Activated naive CD8-positive, alpha-beta T cell treated with anti-CD3 and anti-CD28 coated beads, Interleukin-2, amount 10 ng/mL, durations not matched to agents 7 days and 5 days (primary cell): ENCODE measurements at places on chromosomes 2 and 18.

DNA sequence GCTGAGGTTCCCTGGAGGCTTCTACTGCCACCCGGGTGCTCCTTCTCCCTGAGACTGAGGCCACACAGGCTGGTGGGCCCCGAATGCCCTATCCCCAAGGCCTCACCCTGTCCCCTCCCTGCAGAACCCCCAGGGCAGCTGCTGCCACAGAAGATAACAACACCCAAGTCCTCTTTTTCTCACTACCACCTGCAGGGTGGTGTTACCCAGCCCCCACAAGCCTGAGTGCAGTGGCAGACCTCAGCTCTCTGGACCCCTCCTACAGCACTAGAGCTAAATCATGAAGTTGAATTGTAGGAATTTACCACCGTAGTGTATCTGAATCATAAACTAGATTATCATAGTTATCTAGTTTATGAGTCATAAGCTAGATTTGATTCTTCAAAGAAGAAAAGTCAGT is 7.3 kb upstream of the CENPA start:
- no peak for DNase-seq

GRCh38 chr2:317501-318424 is 29.9 kb upstream of the ALKAL2 start:
- DNase-seq, result no peak

GRCh38 chr2:19321946-19322345 is 36.5 kb downstream of the OSR1 start:
- no peak for DNase-seq

GRCh38 chr2:107525406-107525805 is 301.3 kb upstream of the RGPD4 start:
- DNase-seq, result no peak

- no peak for DNase-seq
Measured at GRCh38 chr18:31710826-31711225, 26.4 kb upstream of the B4GALT6 start.

GRCh38 chr2:32865399-32866068 is 81.2 kb upstream of the LTBP1 start:
- no peak for DNase-seq

- DNase-seq, result no peak
Measured at GRCh38 chr2:185919155-185919554, 180.6 kb downstream of the FSIP2 start.

GRCh38 chr2:172437419-172438341 is 10.3 kb downstream of the ITGA6 start:
- DNase-seq, result peak; percentile 41

DNA sequence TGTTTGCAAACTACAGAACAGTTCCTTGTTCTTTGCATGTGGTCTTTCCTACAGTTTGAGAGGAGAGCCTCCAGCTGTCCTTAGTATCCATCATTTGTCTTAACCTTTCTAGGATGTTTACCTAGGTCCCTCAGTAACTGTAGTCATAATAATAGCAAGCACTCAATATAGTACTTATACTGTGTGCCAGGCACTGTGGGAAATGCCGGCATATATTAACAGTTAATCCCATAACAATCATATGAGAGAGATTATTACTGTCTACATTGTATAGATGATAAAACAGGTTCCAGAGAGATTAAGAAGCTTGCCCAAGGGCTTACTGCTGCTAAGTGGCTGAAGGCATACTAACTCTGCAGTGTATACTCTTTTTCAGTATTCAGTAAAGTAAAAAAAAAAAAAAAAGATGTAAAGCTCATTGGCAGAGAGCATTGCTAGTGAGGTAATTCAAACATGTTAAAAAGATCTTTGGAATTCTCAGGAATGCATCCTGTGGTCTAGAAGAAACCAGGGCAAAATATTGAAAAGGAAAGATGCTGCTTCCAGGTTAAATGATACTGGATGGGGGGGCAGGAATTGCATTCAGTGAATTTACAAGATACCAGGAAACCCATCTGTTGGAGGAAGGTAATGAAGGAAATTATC is 72.3 kb downstream of the SPTBN1 start:
- no peak for DNase-seq

DNA sequence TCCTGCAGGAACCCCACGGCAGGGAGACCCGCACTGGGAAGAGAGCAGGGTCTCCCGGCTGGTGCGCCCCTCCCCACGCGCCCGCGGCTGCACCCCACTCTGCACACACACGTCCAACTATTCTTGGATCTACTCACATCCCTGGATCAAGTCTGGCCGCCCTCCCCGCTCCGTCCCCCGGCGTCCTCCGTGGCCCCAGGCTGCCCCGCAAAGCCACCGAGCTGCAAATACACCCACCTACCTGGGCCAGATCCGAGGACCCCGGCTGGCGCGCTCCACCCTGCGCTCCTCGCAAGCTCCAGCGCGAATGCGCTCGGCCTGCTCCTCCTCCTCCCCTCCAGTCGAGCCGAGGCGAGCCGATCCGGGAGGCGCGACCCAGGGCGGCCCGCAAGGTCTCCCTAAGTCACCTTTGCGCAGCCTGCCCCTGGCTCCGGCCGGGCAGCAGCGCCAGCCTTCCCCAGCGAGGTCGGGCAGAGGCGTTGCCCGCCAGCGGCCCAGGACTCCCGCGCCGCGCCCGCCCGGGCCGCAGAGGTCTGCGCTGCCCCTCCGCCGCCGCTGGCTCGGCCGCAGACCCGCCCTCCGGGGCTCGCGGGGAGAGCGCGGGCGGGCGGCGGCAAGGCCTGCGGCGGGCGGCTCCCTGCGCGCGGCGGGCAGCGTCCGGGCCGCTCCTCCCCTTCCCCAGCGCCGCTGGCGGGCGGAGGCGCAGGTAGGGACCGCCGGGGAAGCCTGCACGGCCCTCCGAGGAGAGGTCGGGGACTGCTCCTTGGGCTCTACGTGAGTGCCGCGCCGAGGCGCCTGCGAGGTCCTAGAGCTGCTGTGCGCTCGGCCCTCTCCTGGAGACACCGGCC is 126.0 kb downstream of the OSBPL1A start:
- peak; percentile 51 for DNase-seq

DNA sequence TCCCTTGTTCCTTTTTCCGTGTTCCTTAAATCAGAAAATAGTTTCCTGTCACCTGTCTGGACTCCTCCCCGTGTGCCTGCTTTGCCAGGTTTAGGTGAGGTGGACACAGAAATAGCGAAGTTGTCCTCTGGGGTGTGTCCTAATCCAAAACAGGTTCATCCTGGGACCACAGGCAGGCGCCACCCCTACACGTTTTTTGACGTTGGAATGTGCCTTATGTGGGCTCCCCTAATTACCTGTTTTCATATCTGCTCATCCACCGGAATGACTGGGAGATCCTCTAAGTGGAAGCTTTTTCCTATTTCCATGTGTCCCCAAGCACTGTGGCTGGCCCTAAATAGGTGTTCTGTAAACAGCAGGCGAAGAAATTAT is 49.0 kb upstream of the PAIP2B start:
- no peak for DNase-seq

DNA sequence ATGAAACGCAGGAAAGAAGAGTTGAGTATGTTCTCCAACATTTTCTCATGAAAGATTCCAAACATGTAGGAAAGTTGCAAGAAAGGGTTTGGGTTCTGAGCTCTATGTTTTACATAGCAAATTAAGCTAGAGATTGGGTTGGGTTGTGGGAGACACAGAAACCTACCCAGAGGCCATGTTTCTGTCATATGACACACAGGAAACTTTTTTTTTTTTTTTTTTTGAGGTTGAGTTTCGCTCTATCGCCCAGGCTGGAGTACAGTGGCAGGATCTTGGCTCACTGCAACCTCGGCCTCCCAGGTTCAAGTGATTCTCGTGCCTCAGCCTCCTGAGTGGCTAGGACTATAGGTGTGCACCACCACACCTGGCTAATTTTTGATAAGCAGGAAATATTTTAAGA is 57.6 kb downstream of the DOCK10 start:
- no peak for DNase-seq

DNA sequence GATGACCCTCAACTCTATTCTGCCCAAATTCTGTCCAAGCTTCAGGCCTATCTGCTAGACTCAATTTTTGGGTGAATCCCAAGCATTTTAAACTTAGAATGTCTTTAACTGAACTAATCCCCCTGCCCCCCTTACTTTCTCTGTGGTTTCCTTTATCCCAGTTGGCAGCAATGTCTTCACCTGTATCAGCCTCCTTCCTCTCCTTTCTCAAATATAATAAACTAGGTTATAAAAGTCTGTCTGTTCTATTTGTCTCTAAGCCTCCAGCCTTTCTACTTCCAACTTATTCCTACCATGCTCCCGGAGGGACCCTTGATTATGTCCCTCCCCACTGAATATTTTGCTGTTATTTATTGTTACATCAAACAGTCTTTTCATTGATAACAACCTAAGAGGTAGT is 375.5 kb upstream of the TRIB2 start:
- no peak for DNase-seq

GRCh38 chr2:223930103-223930976 is 14.8 kb downstream of the WDFY1 start:
- no peak for DNase-seq

GRCh38 chr2:60002183-60002867 is 551.1 kb downstream of the BCL11A start:
- no peak for DNase-seq

DNA sequence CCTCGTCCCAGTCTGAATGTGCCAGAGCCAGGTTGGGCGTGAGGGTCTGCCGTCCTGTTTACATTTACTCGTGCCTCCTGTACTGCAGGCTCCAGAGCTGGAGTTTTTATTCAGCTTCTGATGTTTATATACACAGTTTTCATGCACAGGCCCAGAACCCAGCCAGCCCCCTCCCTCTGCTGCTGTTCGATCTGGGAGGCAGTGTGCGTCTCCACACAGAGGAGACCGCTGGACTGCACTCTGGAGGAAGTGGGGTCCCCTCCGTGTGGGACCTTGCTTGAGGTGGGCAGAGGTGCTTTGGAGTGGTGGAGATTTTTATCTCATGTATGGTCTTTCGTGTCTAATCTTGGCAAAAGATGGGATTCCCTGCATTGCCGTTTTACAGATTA is 90.6 kb downstream of the GLI2 start:
- no peak for DNase-seq

DNA sequence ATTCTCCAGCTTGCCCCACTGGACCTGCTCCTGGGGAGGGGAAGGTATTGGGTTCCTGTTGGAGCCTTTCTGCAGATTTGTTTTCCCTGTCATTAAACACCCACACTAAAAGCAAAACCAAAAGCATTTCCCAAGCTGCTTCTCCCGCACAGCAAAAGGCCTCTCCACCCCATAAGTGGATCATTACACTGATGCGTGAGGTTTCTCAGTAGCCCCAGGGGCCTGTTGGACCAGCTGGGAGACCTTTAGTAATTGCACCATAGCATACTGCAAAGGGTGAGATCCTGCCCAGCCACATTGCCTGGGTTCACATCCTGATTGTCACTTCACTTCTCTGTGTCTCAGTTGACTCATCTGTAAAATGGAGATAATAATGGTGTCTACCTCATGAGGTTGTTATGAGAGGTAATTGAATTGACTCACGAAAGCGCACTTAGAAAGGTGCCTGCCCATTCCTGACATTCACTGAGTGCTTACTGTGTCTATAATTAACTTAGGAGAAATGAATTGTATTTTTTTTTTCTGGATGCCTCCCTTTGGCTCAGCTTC is 43.9 kb downstream of the TOGARAM2 start:
- no peak for DNase-seq

- no peak for DNase-seq
Measured at GRCh38 chr18:457521-458412, 42.7 kb downstream of the COLEC12 start.

DNA sequence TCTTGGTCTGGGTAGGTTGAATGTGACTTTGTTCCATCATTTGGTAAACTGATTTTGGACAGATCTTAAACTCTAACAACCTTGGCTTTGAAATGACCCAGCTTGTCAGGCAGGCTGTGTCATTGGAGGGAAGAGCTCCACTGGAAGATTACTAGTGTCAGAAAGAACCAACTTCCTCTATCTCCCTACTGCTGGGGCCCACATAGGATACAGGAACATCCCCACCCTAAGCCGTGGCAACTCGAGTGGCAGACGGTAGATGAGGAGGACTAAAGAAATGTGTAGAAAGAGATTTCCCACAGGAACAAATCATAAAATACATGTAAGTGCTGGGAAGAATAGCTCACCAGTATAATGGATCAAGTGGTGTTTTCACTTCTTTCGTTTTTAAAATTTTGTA is 4.3 kb upstream of the G6PC2 start:
- DNase-seq, result no peak

DNA sequence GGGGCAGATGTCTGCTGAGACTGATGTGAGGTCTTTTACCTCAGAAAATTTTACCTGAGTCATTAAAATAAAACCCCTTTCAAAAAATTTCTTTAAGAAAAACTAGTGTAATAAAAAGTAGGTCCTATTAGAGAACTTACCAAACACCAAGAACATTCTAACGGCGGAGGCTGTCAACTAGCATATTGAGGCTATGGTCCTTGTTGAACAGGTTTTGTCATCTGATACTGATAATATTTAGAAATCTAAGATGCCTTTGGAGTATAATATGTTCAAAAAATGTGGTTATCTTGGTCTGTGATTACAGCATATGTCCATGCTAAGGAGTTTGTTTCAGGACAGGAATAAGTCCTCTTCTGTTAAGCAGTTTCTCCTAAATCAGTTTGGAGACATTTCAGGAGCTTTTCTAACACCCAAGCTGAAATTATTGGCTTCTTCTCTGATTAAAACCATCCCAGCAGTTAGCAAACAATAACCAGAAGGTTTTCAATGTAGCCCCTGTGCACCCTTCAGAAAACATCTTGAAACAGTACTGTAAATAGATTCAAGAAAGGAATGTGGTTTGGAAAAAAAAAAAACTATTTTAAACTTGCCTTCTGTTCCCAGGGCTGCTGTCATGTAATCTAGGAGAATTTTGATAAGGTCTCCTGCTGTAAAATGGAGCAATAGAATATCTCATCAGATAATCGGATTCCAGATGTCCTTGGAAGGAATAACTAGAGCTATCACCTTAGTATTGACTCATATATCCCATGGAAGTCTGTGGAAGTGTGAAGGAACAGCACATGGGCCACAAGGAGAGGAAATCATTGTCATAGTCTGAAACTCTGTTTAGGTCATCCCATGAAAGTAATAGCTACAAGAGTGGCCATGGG is 58.7 kb upstream of the B3GNT2 start:
- DNase-seq, result no peak

DNA sequence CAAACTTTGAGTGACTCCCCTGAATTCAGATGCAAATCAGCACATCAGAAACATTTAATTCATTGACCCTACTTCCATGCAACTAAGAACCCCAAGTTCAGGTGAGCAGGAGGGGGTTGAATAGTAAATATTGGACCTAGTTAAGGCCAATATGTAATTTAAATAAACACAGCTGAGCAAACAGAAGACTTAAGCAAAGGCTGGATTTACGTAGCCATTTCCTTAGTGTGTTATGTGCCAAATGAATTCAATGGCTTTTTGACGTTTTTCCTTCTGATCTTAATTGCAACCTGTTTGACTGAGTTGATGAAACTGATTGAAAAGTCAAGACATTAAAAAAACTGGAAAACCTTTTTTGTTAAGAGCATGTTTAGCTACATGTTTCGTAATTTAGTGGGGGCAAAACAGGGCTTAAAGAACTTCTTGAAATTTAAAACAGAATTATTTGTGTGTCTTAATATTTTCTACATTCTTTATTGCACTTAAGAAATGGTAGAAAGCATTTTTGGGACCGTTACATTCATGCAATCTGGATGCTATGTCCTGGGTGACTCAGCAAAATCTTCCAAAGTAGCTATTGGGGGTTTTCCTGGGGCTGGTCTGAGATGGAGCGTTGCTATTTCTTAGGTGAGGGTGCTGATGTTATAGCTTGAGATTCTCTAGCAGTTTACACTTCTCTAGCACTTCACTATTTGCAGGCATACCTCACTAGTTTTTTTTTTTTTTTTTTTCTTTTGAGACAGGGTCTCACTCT is 25.5 kb upstream of the KCNE4 start:
- DNase-seq, result no peak
